Activated CD8-positive, alpha-beta memory T cell treated with anti-CD3 and anti-CD28 coated beads for 4 hours (primary cell): ENCODE measurements at places on chromosomes 1 and 21.

GRCh38 chr1:194281376-194281775, 1095.0 kb upstream of the B3GALT2 start:
- DNase-seq, result no peak

GRCh38 chr1:246742396-246742795, 18.2 kb downstream of the SCCPDH start:
- DNase-seq, result no peak

DNA sequence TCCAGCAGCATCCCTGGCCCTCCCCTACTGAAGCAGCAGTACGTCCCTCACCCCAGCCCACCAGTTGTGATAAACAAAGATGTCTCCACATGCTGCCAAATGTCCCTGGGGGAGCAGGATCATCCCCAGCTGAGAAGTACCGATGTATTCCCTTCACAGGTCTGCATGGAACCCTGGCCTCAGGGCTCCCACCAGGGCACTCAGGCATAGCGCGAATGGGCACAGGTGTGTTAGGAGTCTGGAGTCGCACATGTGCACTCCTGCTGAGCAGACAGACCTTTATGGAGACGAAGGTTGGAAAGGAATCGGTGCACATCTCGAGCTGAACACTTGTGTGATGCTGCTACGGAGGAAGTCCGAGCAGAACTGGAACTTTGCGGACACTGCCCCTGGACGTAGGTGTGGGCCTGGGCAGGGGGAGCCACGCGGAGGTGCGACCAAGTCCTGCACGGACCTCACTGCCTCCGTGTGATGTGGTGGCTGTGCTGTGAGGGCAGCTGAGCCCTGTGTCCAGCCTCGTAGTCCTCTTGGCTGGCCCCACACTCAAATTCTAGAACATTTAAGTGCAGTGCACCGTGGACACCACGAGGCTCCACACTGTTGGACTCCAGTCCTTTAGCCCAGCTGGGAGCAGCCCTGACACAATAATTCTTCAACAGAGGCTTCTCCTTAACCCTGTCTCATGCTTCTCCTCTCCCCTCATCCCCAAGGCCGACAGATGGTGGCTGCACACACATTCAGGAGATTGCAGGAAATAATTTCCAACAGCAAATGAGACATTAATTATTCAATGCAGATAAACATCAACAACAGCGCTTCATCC, 43.4 kb downstream of the RSPH1 start:
- DNase-seq, result no peak

DNA sequence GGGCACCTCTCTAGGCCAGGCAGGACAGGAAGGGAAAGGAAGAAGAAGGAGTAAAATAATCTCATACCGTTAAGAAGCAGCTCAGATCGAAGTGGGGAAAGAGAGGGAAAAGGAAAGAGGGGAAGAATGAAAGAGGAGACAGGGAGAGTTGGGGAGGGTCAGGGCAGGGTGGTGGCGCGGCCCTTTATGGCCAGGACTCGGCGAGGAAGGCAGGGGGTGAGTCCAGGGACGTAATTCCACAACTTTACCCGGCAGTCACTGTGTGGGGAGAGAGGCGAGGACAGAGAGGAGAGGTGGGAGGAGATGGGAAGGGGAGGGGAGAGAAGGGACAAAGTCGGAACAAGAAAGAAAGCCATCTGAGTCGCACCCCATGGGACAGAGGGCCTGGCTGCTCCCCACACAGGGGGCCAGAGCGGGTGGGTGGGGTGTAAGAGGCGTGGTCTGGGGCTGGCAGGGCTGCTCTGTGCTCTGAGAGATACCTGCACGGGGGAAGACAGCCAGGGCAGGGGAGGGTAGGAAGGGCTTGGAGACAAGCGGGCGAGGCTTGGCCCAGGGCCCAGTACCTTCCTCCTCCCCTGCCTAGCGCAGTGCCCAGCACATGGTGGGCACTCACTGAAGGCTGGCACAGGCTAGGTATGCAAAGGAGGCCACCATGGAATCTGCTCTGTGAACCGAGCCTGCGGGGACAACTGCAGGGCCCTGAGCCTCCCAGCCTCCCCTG, 49.4 kb downstream of the KIF21B start:
- no peak for DNase-seq

GRCh38 chr1:47608296-47608875, 170.5 kb downstream of the FOXD2 start:
- DNase-seq, result no peak

- DNase-seq, result no peak
These were observed 8.3 kb downstream of the VSIG8 start for GRCh38 chr1:159854116-159854692.

- no peak for DNase-seq
These were observed 48.6 kb upstream of the PLA2G2C start for GRCh38 chr1:20234788-20235535.

- DNase-seq, result no peak
These were observed 2.8 kb upstream of the EFHD2 start for GRCh38 chr1:15406614-15407559.

- no peak for DNase-seq
These were observed 61.4 kb downstream of the OLFML2B start for GRCh38 chr1:161962091-161962887.

DNA sequence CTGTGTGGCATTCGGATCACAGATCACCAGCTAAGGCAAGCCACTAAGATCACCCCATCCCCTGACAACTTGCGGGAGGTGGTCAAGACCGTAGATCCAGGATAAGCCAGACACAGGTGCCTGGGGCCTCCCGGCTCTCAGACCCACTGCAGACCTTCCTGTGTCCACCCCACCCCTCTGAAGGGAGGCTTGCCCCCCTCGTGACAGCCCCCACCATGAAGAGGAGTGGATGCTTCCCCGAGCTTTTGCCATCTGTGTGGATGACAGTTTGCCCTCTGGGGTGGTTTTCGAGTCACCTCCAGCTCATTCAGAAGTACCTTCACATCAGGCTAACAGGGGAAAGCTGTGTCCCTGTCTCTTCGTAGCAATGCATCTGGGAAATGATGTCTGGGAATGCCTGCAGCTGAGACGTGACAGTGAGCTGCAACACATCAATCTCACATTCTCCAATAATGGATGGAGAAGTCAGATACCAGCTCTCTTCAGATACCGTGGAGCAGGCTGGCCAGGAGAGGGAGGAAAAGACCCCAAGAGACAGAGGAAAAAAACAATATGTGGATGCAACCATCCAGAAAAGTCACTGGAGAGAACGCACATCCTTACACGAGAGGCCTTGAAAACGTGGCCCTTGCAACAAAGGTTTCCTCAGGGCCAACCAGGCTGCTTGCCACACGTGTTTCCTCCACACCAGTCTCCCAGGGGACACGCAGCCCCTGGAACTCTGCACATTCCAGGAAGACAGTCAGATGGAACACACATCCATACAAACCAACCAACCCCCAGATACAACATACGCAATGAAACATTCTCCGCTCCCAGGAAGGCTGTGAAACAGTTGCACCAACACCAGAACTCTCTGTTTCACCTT, 20.4 kb upstream of the FHAD1 start:
- no peak for DNase-seq

DNA sequence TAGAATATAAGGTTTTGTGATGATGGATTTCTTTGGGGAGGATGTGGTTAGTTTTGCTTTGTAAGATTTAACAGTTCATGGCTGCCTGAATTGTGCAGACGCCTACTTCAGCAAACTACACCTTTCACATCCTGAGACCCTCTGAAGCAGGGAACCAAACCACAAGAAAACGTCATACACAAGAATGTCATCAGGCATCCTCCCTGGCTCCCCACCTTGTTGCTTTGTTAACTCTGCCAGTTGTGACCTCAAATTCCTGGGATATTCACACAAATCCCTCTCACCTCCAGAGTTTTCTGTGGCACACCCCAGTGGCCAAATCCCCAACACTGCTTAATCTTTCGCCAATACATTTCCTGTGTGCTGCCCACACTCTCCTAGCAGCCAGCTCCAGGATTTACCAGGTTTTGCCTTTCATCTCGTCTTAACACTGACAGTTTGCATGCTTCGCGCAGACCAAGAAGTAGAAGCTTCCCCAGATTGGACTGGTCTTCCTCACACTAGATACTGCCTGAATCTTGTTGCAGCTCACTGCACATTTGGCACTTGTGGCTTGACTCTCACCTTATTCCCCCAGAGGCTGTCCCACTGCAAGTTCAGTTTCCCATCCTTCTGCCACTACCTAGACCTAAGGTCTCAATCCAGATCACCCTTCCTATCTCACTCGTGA, 51.1 kb upstream of the CTTNBP2NL start:
- DNase-seq, result no peak
